ENCODE measurements at places on chromosomes 2 and 18.

GRCh38 chr2:213253162-213253561, 31.1 kb upstream of the SPAG16 start:
- DNase-seq: no peak

GRCh38 chr18:524466-524865, 24.0 kb upstream of the COLEC12 start:
- no peak for DNase-seq

DNA sequence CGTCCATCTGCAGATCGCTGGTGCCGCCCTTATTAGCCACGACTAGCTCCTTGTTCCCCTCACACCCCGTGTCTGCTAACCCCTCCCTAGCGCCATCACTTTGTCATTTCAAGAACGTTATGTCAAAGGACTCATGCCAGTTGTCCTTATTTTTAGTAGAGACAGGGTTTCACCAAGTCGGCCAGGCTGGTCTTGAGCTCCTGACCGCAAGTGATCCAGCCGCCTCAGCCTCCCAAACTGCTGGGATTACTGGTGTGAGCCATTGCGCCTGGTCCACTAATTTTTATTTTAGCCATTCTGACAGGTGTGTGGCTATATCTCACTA, 138.9 kb upstream of the HDAC4 start:
- no peak for DNase-seq

DNA sequence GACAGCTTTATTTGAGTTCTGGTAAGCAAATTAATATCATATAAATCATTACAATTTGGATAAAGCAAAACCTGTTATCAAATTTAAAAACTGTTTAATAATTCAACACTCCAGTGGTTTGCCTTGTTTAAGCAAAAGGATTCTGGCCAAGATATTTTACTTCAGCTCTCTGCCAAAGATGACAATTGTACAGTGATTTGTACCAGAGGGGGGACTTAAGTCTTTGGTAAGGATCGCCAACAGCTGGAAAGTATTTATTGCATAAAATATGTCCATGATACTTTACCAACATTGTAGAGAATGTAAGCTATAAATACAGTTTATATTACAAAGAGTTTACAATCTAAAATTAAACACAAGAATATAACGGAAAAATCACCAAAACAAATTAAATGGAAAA, 13.8 kb downstream of the PREPL start:
- DNase-seq: no peak

GRCh38 chr2:97733341-97734035, 20.1 kb downstream of the ZAP70 start:
- no peak for DNase-seq

DNA sequence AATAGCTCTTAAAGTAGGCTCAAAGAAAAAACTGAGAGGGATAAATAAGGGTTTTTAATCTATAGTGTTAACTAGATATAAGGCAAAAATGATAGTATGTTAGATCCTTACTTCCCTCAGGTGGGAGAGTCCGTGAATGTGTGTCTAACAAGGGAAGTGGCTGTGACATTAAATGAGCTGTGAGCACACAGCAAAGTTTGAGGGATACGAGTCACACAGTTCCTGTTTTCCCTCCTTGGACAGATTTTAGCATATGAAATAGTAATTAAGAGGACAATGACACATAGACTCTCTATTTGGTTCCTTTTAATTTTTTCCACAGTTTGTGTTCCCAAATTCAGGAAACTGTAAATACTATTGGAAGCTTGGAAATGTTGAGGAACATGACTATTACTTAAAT, 148.4 kb upstream of the CAVIN2 start:
- DNase-seq: no peak

- no peak for DNase-seq
These were observed 23.9 kb downstream of the HNRNPLL start for GRCh38 chr2:38578832-38579231.

GRCh38 chr18:43751835-43752234, 474.5 kb upstream of the SYT4 start:
- DNase-seq: no peak
